Activated T-cell treated with anti-CD3 and anti-CD28 coated beads, Interleukin-2, amount 50 U/mL, for 24 hours (primary cell): ENCODE measurements at places on chromosomes 6 and 20.
A peak's percentile ranks its signal among the peaks of the same experiment; 100 is the strongest.

DNA sequence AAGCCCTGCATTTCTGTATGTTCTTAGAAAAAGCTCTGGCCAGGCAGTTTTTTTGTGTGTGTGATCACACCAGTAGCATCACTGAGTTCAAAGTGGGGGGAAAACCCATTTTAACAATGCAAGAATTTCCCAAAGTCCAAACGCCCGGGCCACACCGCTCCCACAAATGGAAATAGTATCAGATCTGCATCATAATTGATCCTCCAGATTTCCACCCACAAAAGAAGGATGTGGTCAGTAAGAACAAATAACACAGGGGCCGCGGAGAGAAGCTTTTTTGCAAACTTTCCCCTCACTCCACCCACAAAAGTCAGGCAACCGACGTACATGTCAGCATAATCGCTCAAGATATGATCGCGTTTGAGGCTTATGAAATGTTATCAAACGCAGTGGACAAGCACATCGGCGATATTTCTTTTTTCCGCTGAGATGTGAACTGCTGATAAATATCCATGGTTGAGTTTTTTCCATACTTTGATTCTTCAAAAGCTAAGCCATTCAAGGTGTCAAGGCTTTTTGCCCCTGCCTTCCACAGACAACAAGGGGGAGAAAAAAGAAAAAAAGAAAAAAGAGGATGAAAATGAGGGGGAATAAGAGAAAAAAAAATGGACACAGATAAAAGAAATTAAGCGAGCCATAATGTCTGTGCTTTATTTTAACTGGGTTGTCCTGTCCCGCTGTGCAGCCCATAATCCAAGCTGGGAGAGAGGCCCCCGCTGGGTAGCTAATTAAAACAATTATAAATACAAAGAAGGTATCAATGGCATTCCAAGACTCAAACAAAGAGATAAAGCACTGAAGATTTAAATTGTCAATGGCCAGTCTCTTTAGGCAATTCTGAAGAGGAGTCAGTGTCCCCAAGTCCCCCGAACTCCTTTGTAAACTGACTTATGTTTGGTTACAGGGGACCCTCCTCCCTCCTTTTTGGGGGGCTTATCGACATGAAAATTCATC lies 143.5 kb downstream of the ZFP64 start:
- DNase-seq = peak; percentile 39

GRCh38 chr6:45420909-45421708 lies 43.4 kb upstream of the SUPT3H start:
- DNase-seq = no peak

DNA sequence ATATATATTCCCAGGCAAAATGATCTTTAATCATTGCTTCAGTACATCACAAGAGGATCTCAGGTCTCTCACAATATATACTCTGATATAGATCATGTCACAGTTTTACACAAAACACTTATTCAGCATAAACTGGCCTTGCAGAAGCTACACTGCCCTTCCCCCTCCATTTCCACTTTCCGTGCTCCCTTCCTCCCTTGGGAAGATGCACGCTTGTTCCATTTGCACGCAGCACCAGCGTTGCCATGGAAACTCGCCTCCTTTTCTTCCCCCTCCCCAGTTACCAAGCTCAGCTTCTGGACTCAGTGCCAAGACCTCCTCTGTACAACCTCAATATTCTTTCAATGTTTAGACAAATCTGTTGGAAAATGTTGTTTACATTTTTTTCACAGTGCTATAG lies 154.6 kb downstream of the RFPL4B start:
- DNase-seq = no peak

DNA sequence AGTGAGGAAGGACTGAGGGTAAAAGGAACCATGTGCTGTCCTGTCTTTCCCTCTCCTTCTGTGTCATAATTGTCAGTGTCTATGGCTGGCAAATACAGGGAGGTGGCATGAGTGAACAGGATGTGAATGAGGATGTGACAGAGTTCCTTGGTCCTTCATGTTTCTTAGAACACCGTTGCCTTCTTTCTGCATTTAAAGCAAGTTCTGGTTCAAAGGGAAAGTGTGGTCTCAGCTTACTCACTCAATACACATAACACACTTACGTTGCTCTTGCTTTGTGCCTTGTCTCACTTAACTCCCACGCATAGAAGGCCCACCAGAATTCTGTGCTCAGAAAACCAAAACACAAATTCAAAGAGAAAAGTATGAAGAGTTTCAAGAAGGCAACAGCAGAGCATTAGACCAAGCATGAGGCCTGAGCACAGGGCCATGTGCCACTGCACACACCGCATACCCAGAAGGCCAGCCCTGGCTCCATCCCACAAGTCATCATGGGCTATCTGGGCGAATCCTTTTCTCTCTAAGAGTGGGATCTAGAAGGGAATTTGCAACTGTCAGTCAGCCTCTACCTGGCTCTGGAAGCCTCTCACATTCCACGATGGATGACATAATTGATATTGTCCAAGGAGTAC lies 38.9 kb upstream of the SAYSD1 start:
- peak; percentile 53 for DNase-seq

GRCh38 chr6:17417817-17418216 lies 24.4 kb downstream of the CAP2 start:
- DNase-seq = no peak
